ENCODE measurements at places on chromosomes 1 and 21.

- DNase-seq: no peak
These were observed 145.3 kb upstream of the ADAMTS5 start for GRCh38 chr21:27112186-27112585.

DNA sequence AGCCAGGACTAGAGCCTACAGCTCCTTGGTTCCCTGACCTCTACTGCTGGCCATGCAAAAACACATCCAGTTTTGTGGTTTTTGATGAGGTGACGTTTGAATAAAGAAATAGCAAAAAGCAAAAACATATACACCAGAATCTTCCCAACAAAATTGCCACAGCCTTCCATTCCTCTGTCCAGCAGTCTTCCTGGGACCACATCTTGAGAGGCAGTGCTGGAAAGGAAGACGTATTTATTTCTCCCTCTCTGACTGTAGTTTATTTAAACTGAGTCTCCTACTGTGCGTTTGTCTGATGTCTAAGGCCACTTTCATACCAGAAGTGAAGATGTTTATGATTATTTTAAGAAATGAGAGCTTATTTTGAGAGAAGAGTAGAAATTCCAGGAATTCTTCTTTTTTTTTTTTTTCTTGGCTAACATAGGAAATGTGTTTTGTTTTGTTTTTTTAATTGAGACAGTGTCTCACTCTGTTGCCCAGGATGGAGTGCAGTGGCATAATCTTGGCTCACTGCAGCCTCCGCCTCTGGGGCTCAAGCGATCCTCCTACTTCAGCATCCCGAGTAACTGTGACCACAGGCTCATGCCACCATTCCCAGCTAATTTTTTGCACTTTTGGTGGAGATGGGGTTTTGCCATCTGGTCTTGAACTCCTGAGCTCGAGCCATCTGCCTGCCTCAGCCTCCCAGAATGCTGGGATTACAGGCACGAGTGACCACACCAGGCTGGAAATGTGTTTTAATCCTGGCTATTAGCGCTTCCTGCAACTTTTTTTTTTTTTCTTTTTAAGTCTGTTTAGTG is 118.5 kb downstream of the ITSN1 start:
- no peak for DNase-seq

DNA sequence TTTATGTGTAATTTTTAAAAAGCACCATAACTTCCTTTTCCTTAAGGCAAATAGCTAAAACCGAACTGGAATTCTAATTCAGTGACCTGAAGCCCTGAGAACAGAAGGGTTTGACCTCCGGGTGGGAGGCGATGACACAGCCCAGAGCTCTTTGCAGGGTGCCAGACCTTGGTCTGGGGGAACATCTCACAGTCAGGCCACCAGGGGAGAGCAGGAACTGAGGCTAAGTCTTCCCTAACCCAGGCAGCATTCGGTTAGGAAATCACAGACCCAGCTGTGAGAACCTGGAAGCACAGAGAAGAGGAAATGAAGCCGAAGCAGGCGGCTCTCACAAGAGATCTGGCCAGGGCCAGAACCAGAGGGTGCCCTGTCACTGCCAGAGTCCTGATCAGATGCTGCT is 444.8 kb downstream of the TTLL7 start:
- DNase-seq: no peak

DNA sequence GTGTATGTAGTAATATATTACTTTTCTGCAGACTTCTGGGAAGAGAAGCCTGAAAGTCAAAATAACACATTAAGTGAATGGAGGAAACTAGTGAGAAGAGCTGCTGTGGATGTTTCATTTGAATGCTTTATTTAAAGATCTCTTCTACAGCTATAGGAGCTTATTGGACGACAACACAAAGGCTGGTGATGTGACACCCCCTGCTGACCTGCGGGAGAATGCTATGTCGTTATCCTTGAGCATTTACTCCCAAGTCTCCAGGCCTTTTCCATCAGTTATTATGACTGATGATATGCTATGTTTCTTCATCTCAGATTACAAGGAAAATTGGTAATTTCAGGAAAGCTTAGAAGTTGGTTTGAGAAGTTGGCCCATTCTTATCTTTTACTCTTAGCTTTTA is 22.3 kb upstream of the PLA2G4A start:
- DNase-seq: peak; percentile 64

DNA sequence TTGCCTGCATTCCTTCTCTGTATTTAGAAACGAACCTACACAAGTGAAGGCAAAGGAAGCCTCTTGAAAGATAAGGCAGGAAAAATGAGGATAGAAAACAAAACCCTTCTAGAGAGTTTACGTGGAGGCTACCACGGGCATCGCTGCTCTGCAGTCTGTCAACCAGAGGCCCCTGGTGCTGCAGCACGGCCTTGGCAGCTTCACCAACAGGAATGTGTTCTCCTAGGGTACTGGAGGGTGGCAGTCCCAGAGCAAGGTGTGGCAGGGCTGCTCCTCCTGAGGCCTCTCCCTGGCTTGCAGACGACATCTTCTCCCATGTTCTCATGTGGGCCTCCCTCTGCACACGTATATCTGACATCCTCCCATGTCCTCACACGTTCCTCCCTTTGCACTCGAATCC is 57.6 kb upstream of the SAMD11 start:
- no peak for DNase-seq

DNA sequence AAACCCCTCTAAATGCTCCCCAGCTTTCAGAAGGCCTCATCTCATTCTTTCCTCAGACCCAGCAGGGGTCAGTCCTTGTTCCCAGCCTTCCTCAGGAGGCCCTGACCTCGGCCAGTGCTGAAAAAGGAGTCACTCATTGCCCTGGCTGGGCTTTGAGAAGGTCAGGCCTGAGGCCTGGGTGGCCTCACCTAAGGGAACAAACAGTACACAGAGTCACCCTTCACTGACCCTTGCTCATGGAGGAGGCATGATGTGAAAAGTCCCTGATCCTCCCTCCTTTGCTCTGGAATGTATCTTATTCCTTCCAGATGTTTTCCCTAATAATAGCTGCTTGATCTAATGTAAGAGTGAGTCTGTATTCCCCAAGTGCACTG is 117.7 kb upstream of the SLC44A3 start:
- DNase-seq: no peak

- DNase-seq: no peak
These were observed 46.0 kb downstream of the IARS2 start for GRCh38 chr1:220139966-220140365.

GRCh38 chr1:68623700-68624099 is 126.8 kb upstream of the DEPDC1 start:
- DNase-seq: no peak

GRCh38 chr1:36486439-36487335 is 4.0 kb upstream of the CSF3R start:
- DNase-seq: peak; percentile 83

- no peak for DNase-seq
These were observed 100.7 kb upstream of the GFI1 start for GRCh38 chr1:92587445-92587844.

DNA sequence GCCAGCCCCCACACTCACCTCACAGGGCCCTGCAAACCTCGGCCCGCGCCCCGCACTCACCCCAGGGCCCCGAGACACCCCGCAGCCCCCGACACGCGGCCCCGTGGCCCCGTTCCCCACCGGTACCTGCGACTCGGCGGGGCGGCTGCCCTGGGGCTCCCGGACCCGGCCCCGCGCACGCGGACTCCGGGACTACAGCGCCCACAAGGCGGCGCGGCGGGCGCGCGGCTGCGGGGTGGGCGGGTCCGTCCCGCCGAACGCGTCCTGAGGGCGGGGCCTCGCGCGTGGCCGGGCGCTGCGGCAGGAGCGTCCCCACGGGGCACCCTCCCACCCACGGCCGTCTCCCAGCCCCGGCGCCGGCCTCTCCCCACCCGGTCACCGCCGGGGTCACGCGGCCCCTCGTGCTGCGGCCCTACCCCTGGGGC is at the start of gene SLC19A1:
TSS of gene SLC19A1 (minus strand) at position 199 of the 425 bp plus-strand sequence. CDS start 4,481 bp downstream, outside the sequence.
- peak; percentile 82 for DNase-seq

- DNase-seq: no peak
These were observed 45.4 kb downstream of the AGPAT3 start for GRCh38 chr21:43910460-43910859.

DNA sequence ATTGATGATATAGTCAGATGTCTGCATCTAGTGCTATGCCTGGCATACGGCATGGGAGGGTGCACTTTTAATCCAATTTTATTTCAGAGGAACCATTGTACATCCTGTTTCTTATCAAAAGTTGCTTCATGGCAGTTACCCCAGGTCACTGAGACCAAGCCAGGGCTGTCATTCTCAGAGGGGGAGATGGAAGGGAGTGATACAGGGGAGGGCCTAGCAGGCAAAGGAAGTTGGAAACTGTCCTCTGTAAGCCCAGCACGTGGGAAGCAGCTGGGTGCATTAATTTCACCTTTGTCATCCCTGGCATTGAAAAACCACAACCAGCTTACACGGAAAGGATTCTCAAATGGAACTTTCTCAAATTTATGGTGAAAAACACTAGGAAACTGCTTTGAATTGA is 458.7 kb upstream of the ADAMTS5 start:
- DNase-seq: peak; percentile 61

DNA sequence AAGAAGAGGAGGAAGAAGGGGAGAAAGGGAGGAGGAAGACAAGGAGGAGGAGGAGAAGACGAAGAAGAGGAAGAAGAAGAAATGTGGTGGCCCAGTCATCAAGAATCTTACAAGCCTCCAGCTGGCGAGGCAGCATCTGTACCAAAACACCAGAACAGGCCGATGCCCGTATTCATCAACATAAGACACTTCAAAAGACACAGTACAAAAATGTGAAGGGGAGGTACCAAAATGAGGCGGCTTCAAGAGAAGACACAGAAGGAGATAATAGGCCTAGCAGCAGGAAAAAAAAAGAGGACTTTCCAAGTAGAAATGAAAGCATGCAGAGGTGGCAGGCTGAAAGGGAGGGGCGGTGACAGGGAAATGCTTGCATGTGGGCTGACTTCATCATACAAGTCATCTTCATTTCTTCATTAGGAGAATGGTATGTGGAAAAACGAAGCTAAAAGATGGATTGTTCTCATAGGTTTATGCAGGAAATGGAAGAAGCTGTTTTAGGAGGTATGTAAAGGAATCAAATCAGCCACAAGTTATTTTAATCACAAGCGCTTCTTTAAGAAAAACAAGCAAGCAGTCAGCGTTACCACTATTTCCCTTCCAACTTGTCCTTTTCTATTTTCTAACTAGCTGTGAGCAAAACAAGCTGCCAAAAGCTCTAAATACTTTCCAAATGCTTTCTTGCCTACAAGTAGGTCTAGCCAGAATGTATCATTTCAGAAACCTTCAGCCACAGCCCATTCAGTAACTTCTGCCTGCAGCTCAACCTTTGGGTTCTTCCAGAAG is 192.3 kb downstream of the SLC45A1 start:
- DNase-seq: peak; percentile 30

DNA sequence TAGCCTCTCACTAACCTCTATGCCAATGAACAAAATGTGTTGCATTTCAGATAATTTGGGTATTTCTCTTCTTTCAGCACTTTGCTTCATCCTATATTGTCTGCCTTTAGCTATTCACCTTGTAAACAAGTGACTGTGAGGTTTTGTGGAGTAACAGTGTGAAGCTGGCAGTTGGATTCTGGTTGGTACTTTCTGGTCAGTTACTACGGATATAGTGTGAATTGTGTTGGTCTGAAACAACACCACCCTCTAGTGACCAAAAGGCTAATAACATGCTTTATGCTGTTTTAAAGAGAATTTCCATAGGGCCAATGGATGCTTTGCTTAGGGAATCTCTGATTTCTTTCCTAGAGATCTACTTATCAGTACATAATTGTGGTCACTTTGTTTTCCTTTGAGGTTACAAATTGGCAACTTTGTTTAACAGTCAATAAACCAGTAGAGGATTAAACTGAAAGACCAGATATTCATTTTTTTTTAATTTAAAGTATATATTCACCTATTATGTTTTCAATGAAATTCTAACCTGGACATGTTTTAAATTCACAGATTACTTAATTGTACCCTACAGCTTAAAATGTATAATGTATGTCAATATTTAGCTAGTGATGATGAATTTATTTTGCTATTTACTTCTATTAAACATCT is 2.5 kb upstream of the PTGER3 start:
- DNase-seq: peak; percentile 89

DNA sequence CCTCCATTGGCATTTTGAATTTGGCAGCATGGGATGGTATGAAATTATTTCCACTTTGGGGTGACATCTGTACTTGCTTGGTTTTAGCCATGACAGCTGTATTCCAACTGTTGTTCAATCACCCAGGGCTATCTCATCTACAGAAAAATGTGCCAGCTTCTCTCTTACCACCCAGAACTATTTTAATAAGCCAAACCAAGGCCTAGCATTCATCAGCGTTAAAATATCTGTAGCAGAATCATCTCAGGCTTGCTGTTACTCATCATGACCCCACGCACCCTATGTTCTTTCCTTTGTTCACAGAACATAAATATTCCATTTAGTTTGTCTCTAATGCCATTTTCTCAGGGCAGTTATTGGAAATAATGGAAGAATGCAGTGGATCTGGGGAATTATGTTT is 49.8 kb downstream of the GIPC2 start:
- no peak for DNase-seq

- DNase-seq: no peak
These were observed 1326.5 kb downstream of the PLA2G4A start for GRCh38 chr1:188155261-188155660.

DNA sequence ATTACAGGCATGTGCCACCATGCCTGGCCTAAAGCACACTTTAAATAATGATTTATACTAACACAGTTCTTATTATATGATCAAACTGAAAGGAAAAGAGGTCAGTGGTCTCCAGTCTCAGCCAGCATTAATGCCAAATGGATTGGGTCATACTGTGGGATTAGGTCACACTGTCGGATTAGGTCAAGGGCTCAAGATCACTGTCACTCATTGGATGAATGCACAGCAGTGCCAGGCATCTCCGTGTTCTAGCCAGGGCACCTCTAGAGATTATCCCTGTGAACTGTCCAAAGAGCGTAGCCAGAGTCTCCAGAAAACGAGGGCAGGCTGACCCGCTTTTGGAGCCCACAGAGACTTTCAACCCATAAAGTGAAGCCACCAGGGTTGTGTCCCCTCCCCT is 70.9 kb downstream of the KCNN3 start:
- no peak for DNase-seq

GRCh38 chr1:179016706-179017382 is 8.8 kb upstream of the FAM20B start:
- peak; percentile 98 for DNase-seq

GRCh38 chr1:46244656-46245371 is 2.7 kb upstream of the RAD54L start:
- DNase-seq: peak; percentile 84

GRCh38 chr1:217402301-217402700 is 228.6 kb downstream of the GPATCH2 start:
- DNase-seq: no peak

DNA sequence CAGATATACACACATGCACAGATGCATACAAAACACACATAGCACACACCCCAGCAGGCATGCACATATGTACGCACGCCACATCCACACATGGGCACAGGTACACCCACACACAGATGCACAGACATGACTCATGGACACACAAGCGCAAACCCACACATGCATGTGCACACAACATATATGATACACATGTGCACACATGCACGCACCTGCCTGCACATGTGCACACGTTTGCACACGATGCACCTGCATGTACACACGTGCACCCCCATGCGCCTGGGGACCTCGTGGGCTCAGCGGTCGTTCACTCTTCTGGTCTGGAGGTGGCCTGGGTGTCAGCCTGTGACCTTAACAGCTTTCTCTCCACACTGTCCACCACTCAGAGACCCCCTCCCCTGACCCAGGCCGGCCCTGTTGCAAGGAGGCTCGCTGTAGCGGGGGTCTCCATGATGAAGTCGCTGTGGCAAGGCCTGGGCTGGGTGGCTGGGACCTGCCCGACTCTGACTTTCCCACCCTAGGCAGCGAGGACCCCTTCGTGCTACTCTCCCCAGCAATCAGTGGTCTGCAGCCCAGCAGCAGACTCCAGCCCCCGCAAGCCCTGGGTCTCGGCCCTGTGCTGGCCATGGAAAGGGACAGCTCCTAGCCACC is 92.1 kb upstream of the TTC34 start:
- DNase-seq: no peak

Measured in OCI-M1 (cell line).